ENCODE measurements at places on chromosomes 5 and 9.

- no peak for DNase-seq
Measured at GRCh38 chr9:80061940-80062339, 490.2 kb downstream of the TLE4 start.

- no peak for DNase-seq
Measured at GRCh38 chr5:10546186-10546585, 17.7 kb upstream of the ANKRD33B start.

GRCh38 chr5:16345454-16345853, 120.1 kb downstream of the ZNF622 start:
- no peak for DNase-seq

GRCh38 chr5:174455301-174455700, 269.1 kb upstream of the MSX2 start:
- no peak for DNase-seq

Measured in activated CD4-positive, alpha-beta T cell treated with anti-CD3 and anti-CD28 coated beads for 24 hours (primary cell).